ENCODE measurements at places on chromosomes 16 and 17. TPM values are rescaled to one million over a fixed set of nuclear protein-coding genes. Genes with fewer than 3 reads are reported as not detected.

- DNase-seq: peak; percentile 30
- no peak overlapping the region for H3K4me3 ChIP-seq
- no peaks in the 10 kb centered on the region for H3K36me3 ChIP-seq
- H3K27ac ChIP-seq: no peak overlapping the region
Observed at GRCh38 chr17:34368196-34368945, 5.3 kb upstream of the CCL1 start.

- no peaks in the 10 kb centered on the region for H3K27me3 ChIP-seq
- H3K36me3 ChIP-seq: peaks cover 21% of the 10 kb centered on the region
- DNase-seq: no peak
- H3K4me1 ChIP-seq: peaks cover 5% of the 10 kb centered on the region
Observed at GRCh38 chr16:90035902-90036301, 16.6 kb upstream of the DBNDD1 start.

DNA sequence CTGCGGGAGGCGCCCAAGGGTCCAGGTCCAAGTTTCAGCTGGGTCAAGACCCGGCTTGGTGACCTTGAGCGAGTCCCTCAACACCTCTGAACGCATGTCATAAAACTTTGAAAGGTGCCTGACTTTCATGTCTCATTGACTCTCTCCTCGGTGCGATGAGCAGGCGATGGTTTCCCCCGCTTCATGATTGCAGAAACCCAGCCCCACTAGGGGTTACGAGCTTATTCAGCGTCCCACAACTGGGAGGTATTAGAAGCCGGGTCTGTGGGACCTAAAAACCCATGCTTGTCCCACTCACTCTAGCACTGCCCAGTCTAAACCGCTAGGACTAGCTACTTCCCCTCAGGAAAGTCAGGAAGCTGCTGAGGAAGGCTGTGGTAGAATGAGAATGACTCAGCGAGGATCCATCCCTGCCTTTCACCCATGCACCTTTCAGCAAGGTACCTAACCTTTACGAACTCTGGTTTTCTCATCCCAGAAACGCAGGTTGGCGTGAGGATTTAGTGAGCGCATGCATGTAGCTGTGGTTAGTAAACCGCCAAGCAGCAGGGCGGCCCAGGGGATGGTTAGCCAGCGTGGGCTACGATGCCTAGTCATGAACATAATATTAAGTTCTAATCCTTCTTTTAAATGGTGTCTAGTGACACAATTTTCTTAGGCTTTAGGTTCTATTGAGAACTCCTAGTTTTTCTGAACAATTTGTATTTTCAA lies 26.2 kb upstream of the RFFL start:
- DNase-seq: no peak
- peak overlapping the region; percentile 5 for H3K27ac ChIP-seq
- no peaks in the 10 kb centered on the region for H3K27me3 ChIP-seq
- H3K4me3 ChIP-seq: peak overlapping the region; percentile 27
- H3K36me3 ChIP-seq: no peaks in the 10 kb centered on the region

DNA sequence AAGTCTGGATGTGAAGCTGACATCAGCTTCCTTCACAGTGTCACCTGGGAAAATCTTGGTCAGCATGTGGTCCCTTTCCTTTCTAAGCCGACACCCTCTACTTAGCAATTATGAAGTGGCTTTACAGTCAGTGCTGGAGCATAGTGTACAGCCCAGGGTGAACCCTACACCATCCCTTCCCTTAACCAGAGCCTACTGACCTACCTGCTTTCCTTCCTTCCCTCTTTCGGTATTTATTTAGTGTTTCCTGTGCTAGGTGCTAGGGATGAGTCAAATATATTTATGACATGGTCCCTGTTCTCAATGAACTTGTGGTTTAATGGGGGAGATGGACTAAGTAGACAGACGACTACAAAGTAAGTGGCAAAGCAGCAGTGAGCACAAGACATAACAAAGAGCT lies 77.5 kb downstream of the CDK5R1 start:
- H3K4me1 ChIP-seq: no peaks in the 10 kb centered on the region
- H3K36me3 ChIP-seq: no peaks in the 10 kb centered on the region
- no peak overlapping the region for H3K4me3 ChIP-seq
- H3K27me3 ChIP-seq: no peaks in the 10 kb centered on the region
- DNase-seq: no peak

Gene KRT17
- 0.95 TPM for polyA plus RNA-seq

- no peak for DNase-seq
- no peaks in the 10 kb centered on the region for H3K36me3 ChIP-seq
- no peak overlapping the region for H3K27ac ChIP-seq
Observed at GRCh38 chr17:71527311-71527710, 593.5 kb upstream of the SOX9 start.

- no peak for DNase-seq
- no peak overlapping the region for H3K4me3 ChIP-seq
- peaks cover 11% of the 10 kb centered on the region for H3K27me3 ChIP-seq
- no peak overlapping the region for H3K27ac ChIP-seq
- H3K36me3 ChIP-seq: no peaks in the 10 kb centered on the region
Observed at GRCh38 chr17:79295307-79295706, 220.7 kb downstream of the ENGASE start.

- H3K27me3 ChIP-seq: no peaks in the 10 kb centered on the region
- H3K4me3 ChIP-seq: no peak overlapping the region
- DNase-seq: no peak
- 0 out of 2 replicates have a peak, but pooled peaks cover 2% of the 10 kb centered on the region for H3K4me1 ChIP-seq
Observed at GRCh38 chr16:27222249-27223225, 19.2 kb downstream of the KDM8 start.

DNA sequence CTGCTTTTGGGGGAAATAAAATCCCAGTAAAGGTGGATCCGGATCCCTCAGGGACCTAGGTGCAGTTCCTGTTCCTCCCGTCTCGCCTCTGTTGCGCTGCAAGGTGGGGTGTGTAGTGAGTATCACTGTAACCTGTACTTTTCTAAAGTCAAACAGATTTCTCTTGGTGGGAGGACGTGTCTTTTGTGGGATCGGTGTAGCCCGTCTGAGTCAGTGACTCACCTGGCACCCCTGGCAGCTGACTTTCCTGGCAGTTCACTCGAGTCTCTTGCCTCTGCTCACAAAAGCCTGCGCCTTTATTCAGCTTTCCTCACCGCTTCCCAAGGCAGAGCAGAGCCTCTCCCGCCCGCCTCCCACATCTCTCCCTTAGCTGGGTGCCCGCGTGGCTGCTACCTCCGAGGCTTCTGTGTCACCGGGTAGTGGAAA lies 85.7 kb downstream of the CMIP start:
- H3K36me3 ChIP-seq: no peaks in the 10 kb centered on the region
- DNase-seq: no peak
- H3K27me3 ChIP-seq: no peaks in the 10 kb centered on the region
- peaks cover 3% of the 10 kb centered on the region for H3K4me1 ChIP-seq
- no peak overlapping the region for H3K4me3 ChIP-seq
- no peak overlapping the region for H3K27ac ChIP-seq

Gene TBC1D3G
- not detected for polyA plus RNA-seq

Gene CACNA1G
- polyA plus RNA-seq: 2.9 TPM

DNA sequence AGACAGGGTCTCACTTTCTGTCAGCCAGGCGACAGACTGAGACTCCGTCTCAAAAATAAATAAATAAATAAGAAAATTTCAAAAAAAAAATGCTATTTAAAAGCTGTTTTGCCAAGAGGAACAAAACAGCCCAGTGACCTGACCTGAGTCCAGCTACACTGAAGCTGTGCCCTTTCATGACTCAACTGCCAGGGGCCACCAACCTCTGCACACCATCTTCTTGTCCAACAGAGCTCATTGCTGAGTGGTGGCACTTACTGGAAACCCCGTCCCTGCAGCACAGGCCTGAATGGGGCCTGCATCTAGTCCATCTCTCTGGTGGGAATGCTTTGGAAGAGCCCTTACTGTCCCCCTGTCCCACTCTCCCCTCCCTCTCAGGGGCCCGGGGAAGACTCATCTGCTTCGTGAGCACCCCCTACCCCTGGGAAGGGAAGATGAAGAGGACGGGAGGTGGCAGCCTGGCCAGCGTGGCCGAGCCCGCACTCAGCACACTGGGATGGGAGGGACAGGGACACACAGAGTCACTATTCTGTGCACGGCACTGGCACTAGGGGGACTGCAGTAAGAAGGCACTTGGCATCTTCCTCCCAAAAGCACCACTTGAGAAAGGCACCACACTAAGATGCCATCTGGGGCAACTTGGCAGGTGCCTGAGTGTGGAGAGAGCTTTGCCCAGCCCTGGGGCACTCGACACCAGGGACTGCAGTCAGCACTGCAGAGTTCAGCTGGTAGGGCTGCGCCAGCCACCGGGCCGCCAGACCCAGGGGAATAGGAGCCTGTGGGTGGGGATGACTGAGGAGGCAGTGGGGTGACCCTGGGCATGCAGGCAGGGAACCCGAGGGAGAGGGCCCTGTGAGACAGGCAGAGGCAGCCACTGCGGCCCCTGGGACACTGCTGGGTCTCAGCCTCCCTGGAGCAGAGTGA lies 13.5 kb downstream of the FBXO31 start:
- no peaks in the 10 kb centered on the region for H3K27me3 ChIP-seq
- no peak for DNase-seq
- H3K27ac ChIP-seq: no peak overlapping the region

- H3K27ac ChIP-seq: no peak overlapping the region
- H3K36me3 ChIP-seq: no peaks in the 10 kb centered on the region
- no peak overlapping the region for H3K4me3 ChIP-seq
Observed at GRCh38 chr16:24007391-24007790, 171.6 kb downstream of the PRKCB start.

DNA sequence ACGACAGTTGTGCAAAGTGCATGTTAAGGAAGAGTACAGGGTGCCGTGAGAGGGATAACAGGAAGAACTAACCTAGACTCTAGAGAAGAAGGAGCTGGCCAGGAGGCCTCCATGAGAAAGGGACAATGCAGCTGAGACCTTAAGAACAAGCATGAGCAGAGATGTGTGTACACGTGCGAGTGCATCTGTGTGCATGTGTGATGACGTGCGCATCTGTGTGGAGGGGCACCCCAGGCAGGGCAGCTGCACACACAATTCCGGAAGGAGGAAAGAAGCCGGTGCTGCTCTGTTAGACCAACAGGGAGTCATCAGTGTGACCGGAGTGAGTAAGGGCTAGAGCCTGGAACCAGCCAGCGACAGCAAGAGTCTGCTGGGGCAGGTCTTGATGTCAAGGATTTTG lies 7.6 kb upstream of the KIF19 start:
- no peak overlapping the region for H3K27ac ChIP-seq
- H3K4me1 ChIP-seq: no peaks in the 10 kb centered on the region
- DNase-seq: no peak
- no peaks in the 10 kb centered on the region for H3K36me3 ChIP-seq

DNA sequence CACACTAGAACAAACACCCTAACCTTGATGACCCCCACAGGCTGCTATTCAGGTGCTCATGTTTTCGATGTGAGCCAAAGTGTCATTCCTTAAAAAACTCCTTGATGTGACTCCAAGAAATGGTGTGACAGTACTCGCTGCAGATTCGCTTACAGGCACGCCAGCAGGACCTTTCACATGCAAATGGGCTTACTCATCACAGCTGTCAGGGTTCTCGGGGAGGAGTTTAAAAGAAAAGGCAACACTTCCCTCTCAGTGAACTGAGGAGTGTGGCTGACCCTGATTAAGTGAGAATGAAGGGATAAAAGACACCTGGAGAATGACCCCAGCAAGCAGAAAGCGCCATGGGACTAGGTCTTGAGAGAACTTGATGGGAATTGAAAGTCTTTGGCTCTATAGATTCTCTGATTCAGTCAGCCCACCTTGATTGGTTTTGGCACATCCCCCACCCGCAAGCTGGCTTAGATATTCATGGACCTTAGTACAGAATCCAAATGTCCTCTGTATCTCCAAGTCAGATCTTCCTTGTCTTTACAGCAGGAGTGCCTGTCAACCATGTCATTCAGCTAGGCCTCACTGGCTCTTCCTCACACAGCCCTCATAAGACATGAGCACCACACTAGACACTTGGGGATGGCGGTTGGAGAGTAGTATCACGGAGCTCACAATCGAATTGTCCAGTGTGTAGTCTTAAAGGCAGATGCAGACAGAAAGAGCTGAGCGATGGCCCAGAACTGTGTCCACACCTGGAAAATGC lies 82.6 kb downstream of the HIC1 start:
- peaks cover 6% of the 10 kb centered on the region for H3K4me1 ChIP-seq
- no peak overlapping the region for H3K27ac ChIP-seq
- H3K27me3 ChIP-seq: no peaks in the 10 kb centered on the region
- peak; percentile 29 for DNase-seq

DNA sequence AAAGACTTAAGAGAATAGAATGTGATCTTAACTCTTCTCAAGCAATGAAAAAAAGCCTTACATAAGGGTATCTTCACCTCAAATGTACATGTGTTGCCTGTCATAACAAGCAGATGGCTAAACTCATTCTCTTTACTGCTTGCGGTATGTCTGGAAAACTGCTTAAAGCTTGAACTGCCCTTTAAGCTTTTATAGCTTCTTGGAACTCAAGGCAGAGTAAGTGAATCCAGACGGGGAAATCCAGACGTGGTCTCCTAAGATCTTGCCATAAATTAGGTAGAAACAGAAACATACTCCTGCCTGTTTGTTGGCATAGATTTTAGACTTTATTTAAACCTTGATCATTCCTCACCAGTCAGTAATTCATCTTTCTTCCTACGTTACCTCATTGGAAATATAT lies 19.6 kb downstream of the CLUAP1 start:
- H3K27ac ChIP-seq: no peak overlapping the region
- H3K36me3 ChIP-seq: peaks cover 22% of the 10 kb centered on the region
- no peaks in the 10 kb centered on the region for H3K4me1 ChIP-seq
- H3K27me3 ChIP-seq: no peaks in the 10 kb centered on the region
- DNase-seq: no peak

DNA sequence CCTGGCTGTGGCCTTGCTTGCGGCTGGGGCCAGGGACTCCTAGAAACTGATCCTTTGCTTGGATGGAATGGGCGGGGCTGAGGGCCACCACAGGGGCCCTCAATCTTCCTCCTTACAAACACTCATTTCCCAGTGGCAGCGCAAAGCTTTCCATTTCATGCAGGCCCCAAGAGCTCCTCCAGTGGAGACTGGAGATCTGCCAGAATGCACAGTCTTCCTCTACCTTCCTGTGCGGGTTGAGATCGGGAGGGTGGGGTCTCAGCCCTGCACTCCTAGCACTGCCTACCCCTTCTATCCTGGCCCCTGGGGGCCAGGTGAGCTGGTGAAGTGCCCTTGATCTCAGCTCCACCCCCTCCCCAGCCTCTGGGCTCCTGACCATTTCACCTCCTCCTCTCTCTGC lies 1.7 kb downstream of the NRN1L start:
- peaks cover 5% of the 10 kb centered on the region for H3K4me1 ChIP-seq
- no peak for DNase-seq
- no peak overlapping the region for H3K27ac ChIP-seq

Gene TMEM231
- polyA plus RNA-seq: 37.6 TPM

DNA sequence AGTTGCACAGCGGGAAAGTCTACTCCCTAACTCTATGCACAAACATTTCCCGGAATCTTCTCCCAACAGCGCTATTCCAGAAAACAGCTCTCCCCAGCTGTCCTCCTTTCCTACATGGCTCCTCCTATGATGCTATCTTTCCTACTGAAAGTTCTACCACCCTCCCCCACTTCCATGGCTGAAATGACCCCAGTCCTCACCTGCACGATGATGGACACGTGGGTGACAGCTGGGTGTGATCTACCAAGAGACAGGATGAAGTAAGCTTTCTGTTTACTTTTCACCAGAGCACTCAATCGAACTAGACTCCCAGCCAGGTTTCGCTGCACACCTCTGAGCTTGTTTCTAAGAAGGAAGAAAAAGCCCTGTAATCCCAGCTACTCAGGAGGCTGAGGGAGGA lies 10.7 kb downstream of the CTC1 start:
- no peaks in the 10 kb centered on the region for H3K4me1 ChIP-seq
- H3K27me3 ChIP-seq: no peaks in the 10 kb centered on the region
- H3K36me3 ChIP-seq: peaks cover 24% of the 10 kb centered on the region
- no peak overlapping the region for H3K4me3 ChIP-seq
- no peak for DNase-seq
- H3K27ac ChIP-seq: no peak overlapping the region

Data from H1 (cell line).